ENCODE measurements at places on chromosomes 5 and 9.

DNA sequence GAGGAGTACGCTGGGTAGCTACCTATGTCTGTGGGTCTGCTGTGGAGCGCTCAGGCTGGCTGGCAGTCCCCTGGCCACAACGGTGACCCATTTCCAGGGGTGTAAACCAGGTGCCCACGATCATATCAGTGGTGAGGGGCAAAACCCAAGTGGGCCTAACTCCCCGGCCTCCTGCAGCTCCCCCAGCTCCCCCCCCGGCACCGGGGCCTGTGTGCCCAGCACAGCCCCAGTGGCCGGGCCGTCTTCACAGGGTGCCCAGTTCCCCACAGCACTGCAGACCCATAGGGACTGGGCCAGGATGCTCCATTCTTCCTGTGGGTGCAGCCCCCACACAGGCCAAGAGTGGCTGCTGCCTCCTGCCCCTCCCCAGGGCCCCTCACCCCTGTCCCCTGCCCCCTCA, 958 bp upstream of the LCN8 start:
- no peak for DNase-seq

DNA sequence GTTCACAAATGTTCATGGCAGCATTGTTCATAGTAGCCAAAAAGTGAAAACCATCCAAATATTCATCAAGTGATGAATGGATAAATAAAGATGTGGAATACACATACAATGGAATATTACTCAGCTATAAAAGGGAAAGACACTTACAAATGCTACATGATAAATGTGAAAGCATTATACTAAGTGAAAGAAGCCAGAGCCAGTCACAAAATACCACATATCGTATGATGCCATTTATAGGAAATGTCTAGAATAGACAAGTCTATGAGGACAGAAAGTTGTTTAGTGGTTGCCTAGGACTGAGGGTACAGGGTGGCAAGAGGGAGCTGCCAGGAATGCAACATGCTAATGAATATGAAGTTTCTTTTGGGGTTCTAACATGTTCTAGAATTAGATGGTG, 148.7 kb downstream of the DEPDC1B start:
- DNase-seq = no peak

DNA sequence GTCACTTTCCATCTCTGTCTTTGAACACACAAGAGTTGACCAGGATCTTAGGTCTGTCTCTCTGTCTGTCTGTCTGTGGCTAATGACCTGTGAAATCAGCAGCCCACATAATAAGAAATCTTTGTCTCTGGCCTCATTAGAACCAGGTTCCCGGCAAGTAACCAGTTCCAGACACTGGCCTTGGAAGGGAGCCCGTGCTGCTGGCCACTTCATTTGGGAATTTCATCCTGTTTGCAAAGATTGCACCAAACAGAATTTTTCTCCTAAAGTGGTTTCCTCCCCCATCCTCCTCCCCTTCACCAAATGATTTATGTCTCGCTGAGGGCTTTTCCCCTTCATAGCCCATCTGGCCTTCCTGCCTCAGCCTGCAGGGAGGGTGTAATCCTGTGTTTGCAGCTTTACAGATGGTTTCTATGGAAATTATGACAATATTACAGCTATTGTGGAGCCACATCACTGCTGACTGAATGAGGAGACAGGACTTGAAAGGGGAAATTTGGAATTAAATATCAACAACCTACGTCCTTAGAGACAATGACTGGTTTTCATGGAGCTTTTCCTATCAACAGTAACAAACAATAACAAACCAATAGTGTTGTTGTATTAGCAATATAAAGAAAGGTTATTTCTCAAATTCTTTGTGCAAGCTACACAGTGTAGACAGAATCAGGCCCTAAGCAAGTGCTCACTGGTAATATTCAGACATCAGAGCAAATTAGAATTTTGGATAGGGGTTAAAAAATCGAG, 25.7 kb downstream of the DPYSL3 start:
- DNase-seq = peak; percentile 94

DNA sequence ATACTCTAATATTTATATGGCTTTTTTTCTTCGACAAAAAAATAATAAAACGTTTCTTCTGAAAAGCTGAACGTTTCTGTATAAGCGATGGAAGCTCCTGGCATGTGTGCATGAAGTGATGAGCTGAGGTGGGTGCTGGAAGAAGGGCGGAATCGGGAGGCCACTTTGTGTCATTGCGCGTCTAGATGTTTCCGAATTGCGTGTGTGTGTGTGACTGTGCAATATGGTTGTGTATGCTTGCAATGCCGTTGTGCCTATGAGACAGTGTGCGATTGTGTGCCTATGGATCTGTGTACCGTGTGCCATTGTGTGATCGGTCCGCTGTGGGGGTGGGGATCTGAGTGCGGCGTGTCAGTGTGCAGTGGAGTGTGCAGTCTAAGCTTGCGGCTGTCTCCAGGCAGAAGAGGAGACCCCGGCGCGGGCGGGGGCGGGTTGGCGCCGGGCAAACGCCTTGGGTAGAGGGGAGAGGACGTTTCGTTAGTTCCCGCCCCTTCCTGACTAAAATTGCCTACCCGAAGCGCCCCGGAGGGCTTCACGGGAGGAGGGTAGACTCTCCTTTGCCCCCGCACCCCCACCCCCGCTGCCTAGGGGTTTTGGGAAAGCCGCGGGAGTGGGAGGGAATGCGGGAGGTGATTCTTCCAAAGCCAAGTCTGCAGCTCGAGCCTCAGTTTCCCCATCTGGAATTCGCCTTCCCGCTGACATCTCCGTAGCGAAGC, 24.2 kb downstream of the PCDHGC5 start:
- DNase-seq = no peak

GRCh38 chr9:129574911-129575585, 45.9 kb downstream of the C9orf50 start:
- DNase-seq = no peak

DNA sequence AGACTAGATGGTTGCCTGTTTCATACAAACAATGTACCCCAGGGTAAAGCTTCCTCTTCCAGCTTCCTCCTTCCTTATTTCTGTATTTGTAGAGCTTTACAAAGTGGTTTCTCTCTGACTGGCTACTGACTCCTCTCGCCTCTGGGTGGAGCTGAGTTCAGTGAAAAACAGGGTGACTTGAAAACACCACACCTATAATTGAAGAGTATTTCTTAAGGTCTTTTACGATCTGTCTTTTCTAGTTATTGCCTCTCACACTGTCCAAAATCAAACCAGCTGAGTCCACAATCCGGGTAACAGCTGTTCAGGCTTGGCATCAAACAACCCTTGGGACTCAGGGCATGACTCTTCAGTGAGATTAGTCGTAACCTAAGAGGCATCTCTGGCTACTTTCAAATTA, 200.4 kb downstream of the ARRDC3 start:
- DNase-seq = peak; percentile 35

DNA sequence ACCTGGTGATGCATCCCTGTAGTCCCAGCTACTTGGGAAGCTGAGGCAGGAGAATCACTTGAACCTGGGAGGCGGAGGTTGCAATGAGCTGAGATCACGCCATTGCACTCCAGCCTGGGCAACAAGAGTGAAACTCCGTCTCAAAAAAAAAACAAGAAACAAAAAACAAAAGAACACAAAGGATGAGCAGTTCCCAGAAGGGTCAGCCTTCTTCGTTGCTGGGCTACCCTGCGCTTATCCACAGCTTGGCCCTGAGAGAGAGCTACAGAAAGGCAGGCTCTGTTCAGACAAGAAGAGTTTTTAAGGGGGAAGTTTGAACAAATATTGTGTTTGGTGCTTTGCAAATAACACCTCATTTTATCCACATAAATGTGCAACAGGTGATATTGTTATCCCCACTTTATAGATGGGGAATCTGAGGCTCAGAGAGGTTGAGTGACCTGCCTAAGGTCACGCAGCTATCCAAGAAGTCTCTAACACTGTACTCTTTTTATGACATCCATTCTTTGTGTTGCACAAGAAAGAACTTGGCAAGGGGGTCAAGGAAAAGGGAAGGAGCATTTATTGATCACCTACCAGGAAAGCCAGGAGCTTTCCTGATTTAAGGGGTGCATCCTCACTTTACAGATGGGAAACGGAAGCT, 63.7 kb upstream of the NEURL1B start:
- DNase-seq = no peak
